ENCODE measurements at places on chromosomes 1 and 21.
A peak's percentile ranks its signal among the peaks of the same experiment; 100 is the strongest.

DNA sequence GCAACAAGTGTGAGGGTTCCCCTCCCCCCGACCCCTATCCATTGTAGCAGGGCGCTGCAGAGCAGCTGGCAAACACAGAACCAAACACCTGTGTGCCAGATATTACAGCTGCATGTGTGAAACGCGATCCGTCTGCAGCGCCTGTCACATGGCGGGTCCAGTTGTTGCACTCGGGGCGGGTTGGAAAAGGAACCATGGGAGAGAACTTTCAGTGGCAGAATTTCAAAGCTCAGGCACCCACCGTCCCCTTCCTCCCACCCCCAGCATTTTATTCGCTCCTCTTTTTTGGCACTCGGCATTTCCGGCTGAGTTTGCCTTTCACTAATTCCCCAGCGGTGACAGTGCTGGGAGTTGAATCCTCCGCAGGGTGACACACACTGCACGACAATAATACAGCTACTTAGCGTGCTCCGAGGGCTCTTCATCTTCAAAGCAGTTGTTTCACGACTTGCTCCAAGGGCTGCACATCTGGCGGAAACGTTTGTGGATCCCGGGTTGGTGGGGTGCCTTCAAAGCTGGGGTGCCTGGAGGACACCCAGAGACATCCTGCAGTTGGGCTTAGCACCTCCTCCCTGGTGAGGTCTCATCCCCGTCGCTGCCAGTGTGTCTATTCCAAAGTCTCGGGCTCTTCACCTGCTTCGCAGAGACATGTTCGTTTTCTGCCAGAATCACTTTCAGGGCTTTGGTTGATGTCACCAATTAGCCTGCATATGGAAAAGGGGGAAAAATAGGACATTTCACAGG lies 180.7 kb downstream of the ZBTB18 start:
- DNase-seq = no peak

- no peak for DNase-seq
Observed at GRCh38 chr1:81377406-81377805, 423.3 kb upstream of the ADGRL2 start.

GRCh38 chr1:12183095-12183794 lies 16.5 kb downstream of the TNFRSF1B start:
- DNase-seq = no peak

DNA sequence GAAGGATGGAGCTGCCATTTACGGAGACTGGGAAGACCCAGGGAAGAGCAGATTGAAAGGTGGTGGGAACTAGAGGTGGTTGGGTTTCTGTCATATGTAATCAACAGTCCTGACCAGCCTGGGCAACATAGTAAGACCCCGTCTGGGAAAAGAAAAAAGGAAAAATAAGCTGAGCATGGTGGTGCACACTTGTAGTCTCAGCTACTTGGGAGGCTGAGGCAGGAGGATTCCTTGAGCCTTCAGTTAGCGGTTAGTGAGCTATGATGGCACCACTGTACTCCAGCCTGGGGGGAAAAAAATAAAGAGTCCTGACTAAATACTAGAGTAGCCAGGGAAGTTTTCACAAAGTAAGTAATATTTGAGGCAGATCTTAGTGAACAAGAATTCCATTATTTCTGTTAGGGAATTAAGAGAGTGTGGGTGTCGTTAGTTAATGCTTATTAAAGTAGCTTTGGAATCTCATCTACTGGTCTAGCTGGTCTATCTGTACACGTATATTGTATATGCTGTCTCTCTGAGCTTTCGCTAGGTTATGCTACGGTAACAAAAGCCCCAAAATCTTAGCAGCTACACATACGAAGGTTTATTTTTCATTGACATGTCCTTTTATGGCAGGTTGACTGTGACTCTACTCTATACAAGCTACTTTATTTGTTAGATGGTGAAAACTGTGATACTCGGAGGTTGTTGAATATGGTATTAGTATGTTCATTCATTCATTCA lies 4.4 kb downstream of the NBPF1 start:
- DNase-seq = no peak

- DNase-seq = no peak
Observed at GRCh38 chr1:16199157-16199501, 13.3 kb downstream of the ARHGEF19 start.

- no peak for DNase-seq
Observed at GRCh38 chr1:119068427-119068826, 72.0 kb downstream of the WARS2 start.

DNA sequence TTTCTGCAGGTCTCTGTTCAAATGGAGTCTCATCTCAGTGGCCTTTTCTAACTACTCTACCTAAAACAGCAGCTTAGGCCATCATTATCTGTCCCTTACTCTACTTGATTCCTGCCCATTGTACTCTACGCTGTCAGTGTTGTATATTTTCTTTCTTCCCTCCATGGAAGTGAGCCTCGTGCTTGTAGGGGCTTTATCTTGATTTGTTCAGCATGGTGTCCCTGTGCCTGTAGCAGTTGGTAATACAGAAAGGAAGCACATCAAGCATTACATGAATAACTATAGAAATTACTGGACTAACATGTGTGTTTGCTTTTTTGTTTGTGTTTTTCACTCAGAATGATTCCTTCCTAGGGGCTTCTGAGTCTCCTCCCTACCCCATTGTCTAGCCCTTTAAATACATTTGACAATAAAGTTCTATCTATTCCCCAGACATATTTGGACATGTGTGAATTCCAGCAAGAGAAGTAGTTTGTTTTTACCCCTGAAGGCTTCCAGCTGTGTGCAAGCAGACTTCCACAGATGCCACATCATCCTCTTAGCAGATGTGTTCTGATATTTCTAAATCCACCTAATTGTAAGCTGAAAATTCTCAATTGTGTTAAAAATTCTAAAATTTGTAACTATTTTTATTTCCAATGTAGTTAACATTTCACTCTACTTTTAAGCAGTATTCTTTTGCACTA lies 40.3 kb downstream of the PRMT2 start:
- DNase-seq = peak; percentile 9

- DNase-seq = no peak
Observed at GRCh38 chr1:27623327-27624212, 11.4 kb downstream of the FGR start.

DNA sequence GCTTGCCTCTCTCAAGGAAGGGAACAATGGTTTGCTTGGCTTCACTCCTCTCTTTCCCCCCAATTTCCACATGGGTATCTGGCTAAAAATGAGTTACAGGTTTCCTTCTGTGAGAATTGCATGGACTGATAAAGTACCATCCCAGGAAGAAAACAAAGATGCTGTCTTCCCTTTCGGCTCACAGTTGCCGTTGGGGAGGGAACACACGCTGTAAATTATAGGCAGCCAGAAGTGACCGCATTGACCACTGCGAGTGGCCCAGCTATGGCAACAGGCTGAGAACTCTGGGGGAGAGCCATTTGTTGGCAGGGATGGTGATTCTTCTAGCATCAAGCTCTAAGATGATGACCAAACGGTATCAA lies 2.9 kb downstream of the RUNX1 start:
- DNase-seq = no peak

DNA sequence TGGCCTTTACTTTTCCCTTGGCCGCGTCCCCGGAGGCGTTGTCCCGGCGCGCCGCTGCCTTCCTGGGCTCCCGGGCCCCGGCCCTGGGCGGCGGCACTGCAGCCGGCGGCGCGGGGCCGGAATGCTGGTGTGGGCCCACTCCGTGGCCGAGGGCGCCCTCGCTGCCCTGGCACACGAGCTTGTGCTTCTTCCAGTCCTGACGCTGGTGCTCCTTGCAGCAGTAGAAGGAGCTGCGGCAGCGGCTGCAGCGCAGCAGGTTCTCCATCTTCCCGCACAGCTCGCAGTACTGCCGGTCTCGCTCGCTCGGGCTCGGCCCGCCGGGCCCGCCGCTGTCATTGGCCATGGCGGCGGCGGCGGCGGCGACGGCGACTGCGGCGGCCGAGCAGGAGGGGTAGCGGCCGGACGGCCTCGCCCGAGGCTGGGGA lies 529 bp downstream of the EGLN1 start:
- DNase-seq = peak; percentile 48

DNA sequence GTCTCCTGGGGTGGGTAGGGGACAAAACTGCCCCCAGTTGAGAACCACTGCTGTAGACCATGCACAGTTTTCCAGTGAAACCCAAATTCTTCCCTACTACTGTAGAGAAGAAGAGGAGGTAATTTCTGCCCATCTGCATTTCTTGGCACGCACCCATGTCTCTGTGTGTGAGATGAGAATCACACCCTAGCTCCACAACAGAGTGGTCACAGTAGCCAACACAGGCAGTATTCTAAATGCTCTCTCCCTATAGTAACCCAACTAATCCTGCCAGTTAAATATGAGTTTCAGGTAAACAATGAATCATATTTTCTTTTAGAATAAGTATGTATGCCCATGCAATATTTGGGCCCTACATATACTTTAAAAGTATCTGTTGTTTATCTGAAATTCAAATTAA lies 1.2 kb upstream of the CAPN2 start:
- DNase-seq = no peak

DNA sequence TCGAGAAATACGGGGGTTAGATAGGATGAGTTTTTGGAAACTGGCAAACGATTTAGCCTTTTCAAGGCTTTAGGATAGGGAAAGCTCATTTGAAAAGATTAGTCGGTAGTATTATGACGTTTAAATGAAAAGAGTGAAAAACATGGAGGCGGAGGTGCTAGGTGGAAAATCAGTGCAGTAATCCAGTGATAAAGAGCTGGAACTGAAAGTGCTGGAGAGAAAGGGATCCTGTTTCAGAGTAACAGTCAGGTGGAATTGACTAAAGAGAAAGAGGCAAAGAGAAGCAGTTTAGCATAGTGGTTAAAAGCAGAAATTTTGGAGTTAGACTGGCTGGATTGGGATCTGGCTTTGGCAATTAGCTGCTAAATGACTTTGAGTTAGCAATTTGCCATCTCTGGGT lies 945 bp downstream of the WDR3 start:
- DNase-seq = no peak

- DNase-seq = no peak
Observed at GRCh38 chr1:194215448-194215847, 1029.0 kb upstream of the B3GALT2 start.

DNA sequence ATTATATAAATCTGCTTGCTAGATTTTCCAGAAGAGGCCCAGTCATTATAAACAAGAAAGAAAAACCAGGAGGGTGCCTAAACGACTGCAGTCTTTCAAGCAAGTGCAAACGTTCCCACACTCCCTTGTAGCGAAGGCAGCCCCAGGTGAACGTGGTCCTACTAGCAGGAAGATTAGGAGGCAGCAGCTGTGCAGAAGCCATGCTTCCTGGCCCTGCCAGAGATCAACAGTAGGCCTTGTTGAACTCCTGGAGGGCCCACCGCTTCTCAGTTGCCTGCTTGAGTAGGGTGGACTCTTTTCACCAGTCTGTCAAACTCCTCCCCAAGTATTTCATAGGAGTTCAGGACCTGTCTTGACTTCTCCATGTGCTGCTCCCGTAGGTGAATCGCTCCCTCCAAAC lies 163.0 kb upstream of the GORAB start:
- no peak for DNase-seq

GRCh38 chr1:201946224-201946908 lies at the start of gene LMOD1:
Gene LMOD1, minus strand, starts transcription at chr1:201946548. Its CDS starts 208 bp downstream, at chr1:201946340.
- peak; percentile 90 for DNase-seq

DNA sequence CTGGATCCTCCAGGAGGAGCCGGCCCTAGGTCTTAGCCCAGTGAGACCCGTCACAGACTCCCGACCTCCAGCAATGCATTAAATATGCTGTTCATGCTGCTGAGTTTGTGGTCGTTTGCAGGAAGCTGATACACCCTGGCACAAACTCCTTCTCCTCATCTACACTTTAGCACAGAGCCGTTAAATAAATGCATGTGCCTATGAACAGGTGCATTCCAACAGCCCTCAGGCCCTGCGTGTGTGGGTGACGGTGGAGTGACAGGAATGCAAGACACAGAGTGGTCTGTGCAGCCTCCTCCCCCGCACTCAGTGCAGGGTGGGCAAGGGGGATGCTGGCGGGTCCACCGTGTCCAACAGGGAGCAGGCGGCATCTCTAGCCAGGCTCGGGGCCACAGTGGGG lies 106.6 kb upstream of the TMPRSS2 start:
- peak; percentile 27 for DNase-seq

- DNase-seq = no peak
Observed at GRCh38 chr1:75392278-75392677, 218.6 kb downstream of the SLC44A5 start.

DNA sequence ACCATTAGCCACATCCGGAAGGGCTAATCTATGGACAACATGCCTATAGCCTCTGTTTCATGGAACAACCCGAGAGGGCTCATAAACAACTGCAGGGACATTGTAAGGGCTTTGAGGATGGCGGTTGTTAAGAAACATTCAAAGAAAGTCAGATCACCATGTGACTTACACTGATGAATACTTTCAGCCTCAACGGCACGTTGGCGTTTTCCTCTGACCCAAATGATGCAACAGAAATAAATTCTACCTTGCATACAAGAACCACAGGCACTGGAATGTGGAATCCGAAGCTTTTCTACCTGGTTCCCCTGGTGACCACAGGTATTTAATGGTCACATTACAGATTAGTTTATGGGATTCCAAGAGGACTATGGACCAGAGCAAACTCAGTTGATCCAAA lies 107.0 kb downstream of the CLIC6 start:
- peak; percentile 56 for DNase-seq

GRCh38 chr1:24714859-24715520 lies 30.3 kb upstream of the CLIC4 start:
- DNase-seq = peak; percentile 71

DNA sequence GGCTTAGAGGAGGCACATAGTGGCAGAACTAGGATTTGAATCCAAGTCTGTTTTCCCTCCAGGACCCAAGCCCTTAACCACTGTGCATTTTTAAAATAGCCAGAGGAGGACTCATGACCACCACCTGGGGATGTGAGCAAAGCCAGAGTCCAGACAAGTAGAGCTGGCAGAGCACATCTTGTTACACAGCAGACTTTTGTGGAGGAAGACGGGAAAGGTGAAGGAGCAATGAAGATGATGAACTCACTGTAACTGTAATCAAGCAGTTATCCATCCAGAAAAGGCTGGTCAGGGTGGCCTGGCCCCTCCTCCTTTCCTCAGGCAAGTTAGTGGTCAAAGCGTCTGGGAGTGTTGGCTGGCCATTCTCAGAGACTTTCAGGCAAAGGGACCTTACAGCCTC lies 50.9 kb downstream of the SLC44A3 start:
- DNase-seq = peak; percentile 96

DNA sequence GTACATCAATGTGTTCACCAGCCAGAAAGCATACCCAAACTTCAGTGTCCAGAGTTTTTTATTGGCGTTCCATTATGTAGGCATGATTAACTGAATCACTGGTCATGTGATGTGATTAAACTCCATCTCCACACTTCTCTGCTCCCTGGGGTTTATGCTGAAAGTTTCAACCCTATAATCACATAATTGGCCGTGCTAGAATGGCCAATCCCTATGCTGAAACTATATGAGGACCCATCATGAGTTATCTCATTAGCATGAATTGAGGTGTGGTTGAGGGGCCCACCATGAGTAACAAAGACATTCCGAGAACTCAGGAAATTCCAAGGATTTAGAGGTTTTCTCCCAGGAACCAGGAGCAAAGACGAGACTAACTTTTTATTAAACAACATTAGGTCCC lies 31.8 kb upstream of the FBXO28 start:
- DNase-seq = peak; percentile 75

All from amniotic epithelial cell (primary cell).